ENCODE measurements at places on chromosomes 2 and 18.

DNA sequence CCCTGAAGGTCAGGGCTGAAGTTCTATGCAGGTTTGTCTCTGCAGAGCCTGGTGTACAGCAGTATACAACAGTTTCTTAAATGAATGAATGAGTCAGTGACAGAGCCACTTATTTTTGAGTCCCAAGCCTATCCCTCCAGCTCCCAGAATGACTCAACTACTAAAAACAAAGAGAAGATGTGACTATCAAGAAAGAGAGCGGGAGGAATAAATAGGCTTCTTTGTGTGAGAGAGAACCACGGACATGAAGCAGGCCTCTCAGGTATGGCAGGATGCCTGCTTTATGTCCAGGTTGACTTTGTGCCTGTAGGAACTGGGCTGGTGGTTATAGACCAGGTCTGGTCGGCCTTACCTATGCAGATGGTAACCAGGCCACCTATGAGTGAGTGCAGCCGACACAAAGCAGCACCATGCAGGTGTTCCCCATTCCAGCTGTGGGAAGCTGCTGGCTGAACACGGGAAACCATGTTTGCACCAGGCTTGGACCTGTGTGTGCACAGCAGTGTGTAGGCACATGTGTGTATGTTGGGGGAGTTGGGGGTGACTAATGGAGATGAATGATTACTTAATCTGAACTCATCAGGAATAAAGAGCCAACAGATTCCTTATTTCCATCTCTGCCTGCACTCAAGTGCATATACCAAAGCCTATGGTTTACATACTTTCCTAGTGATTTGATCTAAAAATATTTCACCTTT is 171.0 kb downstream of the OSR1 start:
- no peak for DNase-seq

DNA sequence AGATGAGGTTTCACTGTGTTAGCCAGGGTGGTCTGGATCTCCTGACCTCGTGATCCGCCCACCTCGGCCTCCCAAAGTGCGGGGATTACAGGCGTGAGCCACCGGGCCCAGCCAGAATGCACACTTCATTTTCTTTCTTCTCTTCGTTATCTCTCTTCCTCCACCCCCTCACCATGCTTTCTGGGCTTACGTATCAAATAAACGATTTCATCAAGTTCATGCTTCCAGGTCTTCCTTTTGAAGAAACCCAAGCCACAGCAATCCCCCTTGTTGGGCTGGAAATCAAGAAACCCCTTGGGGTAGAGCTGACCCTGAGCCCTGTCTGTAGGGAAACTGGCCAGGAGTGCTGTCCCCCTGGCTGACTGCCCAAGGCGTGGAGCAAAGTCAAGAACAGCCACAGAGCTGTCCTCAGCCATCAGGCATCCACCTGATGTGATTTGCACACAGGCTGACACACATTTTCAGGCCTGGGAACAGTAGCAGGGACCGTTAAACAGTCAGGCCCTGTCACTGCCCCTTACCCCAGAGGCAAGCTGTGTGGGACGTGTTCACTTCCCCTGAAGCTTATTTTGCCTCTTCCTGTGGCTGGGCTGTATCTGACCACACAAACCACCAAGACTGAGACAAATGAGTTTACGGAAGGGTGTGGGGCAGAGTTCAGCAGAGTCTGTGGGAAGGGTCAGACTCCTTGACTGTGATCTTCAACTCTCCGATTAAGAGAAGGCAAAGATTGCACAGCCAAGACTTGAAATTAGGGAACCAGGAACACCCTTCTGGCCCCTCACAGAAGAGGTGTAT is 15.1 kb upstream of the NMUR1 start:
- DNase-seq = peak; percentile 78

DNA sequence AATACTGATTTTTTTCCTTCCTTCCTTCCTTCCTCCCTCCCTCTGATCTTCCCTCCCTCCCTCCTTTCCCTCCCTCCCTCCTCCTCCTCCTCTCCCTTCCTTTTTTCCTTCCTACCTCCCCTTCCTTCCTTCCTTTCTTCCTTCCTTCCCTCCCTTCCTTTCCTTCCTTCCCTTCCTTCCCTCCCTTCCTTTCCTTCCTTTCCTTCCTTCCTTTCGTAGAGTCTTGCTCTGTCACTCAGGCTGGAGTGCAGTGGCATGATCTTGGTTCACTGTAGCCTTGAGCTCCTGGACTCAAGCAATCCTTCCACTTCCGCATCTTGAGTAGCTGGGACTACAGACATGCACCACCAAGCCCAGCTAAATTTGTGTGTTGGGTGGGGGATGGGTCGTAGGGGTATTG is 8.9 kb upstream of the TMEM131 start:
- no peak for DNase-seq

- DNase-seq = no peak
Observed at GRCh38 chr2:62156861-62157496, 38.9 kb upstream of the B3GNT2 start.

- no peak for DNase-seq
Observed at GRCh38 chr2:190094316-190094871, 31.9 kb upstream of the MSTN start.

DNA sequence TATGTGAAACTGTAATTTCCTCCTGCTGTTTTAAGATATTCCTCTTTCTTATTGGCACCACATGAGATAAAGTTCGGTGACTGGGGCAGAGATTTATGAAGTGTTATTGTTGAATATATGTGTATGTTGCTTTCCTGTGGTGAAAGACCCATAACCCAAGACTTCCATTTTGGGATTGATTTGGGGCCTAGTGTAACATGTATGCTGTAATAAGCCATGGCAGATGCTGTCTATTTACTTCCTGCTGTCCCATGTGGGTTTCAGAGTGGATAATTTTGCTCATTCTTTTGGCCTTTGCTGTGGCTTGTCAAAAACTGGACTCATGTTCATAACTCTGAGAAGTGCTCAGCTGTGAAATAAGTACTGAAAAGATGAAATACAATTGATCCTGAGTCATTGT is 10.8 kb upstream of the MYO1B start:
- DNase-seq = no peak

- no peak for DNase-seq
Observed at GRCh38 chr2:12761104-12761503, 44.4 kb downstream of the TRIB2 start.

Data from SJSA1 (cell line).